Fibroblast of skin of right biceps (primary cell): ENCODE measurements at places on chromosomes 12 and 14.

DNA sequence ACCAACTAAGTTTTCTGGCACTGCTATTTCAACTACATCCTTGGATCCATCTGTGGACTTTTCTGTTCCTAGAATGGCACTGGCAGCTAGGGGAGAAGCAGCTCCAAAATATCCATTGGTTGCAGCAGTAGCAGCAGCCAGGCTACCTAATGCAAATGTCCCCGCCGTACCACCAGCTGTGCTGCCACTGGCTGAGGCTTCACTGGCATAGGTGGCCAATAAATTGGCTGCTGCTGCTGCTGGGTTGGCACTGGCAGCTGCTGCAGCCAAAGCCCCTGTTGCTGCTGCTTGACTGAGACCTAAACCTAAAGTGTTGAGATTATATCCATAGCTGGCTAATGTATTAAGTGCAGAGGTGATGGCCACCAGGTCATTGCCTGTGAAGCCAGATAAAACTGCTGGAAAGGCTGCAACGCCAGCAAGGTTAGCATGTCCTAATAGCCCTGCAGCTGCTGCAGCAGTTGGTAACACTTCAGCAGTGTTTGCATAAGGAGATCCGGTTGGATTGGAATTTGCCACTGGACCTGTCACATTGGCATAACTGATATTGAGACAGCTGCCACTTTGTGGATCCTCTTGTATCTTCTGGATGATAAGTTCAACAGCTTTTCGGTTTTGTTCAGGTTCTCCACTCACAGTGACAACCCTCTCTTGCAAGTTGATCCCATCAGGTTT is 149.5 kb downstream of the NOVA1 start:
- no peak for DNase-seq

DNA sequence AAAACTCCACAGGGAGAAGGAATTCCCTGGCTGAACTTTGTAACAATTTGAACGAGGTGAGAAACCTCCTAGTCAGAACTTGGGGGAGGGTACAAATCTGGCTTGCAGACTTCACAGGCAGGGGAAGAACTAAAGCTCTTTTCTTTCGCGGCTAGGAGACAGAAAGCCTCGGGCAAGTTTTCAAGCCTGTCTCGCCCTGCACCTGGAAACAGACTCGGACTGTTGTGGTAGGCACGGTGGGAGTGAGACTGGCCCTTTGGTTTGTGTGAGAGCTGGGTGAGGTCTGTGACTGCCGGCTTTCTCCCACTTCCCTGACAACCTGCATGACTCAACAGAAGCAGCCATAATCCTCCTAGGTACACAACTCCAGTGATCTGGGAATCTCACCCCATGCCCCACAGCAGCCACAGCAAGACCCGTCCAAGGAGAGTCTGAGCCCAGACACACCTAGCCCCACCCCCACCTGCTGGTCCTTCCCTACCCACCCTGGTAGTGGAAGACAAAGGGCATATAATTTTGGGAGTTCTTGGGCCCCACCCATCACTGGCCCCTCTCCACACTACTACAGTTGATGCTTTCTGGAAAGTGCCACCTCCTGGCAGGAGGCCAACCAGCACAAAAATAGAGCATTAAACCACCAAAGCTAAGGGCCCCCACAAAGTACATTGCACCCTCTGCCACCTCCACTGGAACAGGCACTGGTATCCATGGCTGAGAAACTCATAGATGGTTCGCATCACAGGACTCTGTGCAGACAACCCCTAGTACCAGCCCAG is 102.7 kb upstream of the ST8SIA1 start:
- DNase-seq = no peak

DNA sequence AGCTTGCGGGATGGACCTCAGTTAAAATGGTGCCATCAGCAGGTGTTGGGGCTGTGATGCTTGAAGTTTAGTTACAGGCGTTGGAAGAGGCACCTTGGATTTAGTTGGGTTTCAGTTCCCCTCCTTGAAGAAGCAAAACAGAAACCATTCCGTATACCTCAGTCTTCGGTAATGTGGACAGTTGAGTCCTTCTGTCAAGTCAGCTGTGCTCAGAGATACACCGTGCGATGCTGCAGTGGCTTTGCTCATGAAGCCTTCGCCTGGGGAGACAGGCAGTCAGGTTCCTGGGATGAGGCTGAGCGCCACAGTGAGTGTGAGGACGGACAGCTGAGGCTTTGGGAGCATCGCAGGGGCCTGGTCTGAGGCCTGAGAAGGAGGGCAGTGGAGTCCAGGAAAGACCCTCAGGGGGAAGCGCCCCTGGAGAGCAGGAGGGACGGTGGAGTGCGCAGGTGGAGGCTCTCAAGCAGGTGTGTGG is 7.4 kb downstream of the RAN start:
- DNase-seq = no peak

DNA sequence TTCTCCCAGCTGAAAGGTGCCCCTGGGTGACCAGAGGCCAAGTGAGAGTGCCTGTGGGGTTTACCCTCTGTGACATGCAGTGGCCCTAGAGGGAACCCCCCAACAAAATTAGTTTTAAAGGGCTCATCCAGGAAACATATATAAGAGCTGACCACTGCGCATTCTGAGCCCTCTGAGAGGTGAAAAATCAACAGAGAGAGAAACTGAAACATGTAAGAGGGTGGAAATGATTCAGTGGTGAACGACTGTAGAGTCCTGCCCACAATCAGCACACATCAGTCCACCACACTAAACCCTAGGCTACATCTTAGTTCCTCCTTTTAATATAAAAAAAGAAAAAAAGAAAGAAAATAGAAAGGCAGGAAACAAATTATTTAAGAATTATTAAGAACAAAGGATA is 21.0 kb upstream of the ACSM4 start:
- DNase-seq = no peak

- no peak for DNase-seq
These were observed 735 bp upstream of the OTX2 start for GRCh38 chr14:56810836-56811592.

DNA sequence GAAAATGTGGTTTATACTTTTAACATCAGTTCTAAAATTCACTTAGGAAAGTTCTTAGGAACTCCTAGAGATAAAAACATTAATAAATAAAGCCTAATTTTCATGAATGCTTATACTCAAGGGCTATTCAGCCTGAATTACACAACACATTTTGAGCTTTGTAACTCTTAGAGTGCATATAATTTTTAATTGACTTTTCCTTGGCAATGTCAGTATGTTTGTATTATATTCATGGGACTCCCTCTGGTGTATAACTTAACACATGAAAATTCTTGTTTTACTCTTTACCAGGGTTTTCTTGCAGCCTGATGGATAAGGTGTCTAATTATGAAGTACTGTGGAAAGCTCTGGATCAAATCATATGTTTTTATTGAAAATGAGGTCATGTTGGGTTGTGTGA is 150.6 kb upstream of the HMGA2 start:
- peak; percentile 38 for DNase-seq

GRCh38 chr14:70640938-70641547 is 673 bp upstream of the TTC9 start:
- DNase-seq = no peak

DNA sequence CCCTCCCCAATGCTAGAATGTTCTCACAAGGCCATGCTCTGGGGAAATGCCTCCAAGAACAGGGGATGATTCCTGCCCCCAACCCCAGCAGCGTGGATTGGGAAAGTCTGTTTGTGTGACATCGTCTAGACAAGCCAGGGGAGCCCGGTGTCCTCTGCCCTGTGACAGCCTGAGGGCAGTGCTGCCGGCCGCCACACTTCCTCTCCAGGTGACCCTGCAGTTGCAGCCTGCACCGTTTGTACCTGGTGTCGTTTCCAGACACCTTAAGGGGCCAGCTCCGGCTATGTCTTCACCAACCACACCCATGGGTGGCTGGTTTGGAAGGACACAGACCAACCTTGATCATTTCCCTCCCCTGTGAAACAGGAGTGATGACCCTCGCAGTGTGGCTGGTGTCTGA is 372.6 kb downstream of the BCL11B start:
- no peak for DNase-seq

DNA sequence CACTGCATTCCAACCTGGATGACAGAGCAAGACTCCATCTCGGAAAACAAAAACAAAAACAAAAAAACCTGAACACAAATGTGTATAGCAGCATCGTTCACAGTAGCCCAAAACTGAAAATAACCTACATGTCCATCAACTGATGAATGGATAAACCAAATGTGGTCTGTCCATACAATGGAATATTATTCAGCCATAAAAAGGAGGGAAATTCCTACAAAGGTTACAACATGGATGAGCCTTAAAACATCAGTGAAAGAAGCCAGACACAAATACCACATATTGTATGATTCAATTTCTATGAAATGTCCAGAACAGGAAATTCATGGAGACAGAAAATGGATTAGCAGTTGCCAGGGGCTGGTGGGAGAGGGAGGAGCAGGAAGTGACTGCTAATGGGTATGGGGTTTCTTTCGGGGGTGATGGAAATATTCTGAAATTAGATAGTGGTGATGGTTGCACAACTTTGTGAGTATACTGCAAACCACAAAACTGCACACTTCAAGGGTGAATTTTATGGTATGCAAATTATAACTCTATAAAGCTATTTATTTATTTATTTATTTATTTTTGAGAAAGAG is 4.0 kb downstream of the MYL2 start:
- peak; percentile 76 for DNase-seq

- DNase-seq = peak; percentile 69
These were observed 249.2 kb upstream of the AMIGO2 start for GRCh38 chr12:47328831-47329545.

- DNase-seq = no peak
These were observed 59.0 kb downstream of the FAR2 start for GRCh38 chr12:29208060-29208459.

DNA sequence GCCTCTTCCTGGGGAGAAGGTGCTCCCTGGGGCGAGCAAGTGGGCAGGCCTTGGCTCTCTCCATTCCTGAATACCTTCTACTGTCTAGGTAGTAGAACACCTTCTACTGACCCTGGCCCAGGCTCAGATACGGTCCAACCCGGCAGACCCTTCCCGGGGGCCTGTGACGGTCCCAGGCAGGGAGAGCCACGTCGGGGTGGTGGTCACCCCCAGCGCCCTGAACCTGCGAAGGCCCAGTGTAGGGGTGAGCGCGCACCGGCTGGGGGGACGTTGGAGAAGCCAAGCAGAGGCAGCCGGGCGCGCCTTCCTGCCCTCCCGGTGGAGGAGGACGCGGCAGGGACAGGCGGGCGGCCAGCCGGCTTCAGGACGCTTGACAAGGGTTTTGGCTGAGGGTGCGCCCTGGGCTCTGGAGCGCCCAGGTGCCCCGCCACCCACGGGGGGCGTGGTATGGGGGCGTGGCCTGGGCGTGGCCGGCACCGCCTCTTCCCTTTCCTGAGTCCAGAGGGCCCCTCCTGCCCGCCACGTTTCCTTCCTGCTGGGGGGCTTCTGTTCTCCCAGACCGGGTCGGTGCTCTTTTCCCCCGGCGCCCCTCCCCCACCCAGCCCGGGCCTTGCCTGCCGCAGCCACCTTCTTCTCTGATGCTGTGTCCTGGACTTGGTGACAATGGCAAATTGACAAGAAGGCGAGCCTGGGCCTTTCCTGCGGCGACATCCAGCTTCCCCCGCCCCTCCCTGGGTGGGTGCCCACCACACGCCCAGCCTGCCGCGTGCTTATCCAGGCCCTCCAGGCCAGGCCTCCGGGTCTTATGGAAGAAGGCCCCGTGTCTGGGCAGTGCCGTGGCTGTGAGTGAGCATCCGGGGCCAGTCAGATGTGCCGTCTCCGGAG is 24.5 kb upstream of the PPP1R13B start:
- DNase-seq = peak; percentile 14

DNA sequence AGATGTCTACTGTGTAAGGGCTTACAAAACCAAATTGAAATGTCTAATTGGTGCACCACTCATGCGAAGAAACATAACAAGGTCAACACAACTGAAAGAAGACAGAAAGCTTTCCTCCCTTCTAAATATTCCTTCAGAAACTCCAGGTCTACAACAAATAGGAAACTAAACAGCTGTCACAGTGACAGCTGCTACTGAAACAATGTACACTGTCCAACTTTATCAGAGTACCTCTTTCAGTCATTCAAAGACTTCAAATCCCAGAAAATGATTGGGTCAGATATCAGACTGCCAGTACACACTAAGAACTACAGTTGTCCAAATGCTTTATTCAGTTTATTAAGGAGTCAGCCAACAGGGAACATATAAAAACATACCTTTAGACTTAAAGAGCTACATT is 35.2 kb downstream of the CEP128 start:
- no peak for DNase-seq

DNA sequence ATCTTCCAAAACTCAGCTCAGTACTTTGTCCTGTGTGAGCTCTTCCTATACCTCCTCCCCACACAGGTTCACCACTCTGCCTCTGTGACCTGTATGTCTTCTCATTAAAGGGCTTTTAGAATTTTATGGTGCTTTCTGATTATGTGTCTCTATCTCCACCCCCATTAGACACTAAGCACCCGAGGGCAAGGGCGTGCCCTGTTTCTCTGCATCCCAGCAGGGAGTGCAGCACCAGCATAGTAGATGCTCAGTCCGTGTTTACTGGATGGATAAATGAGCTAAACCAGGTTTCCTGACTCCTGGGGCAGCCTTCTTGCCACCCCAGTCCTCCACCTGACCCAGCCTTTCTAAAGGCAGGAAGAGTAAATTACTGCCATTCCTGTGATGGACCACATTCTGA is 333.8 kb downstream of the CACNA1C start:
- DNase-seq = no peak

DNA sequence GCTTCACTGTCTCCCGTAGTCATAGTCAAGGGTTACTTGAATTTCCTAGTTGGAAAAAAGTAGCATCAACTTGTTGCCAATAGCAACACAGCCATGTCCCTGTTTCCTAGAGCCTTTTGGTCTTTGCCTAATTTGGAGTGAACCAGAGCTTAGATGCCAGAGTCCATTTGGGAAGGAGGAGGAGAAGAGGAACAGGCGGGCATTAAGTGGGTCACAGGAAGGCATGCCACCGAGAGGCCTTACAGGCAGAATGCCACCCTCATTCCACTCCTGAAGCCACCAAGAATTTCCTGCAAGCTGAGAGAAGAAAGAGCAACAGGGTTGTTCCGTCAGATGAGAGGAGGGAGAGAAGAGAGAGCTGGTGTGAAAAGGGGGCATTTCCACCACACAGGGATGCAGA is 339.5 kb downstream of the DPF3 start:
- DNase-seq = no peak

DNA sequence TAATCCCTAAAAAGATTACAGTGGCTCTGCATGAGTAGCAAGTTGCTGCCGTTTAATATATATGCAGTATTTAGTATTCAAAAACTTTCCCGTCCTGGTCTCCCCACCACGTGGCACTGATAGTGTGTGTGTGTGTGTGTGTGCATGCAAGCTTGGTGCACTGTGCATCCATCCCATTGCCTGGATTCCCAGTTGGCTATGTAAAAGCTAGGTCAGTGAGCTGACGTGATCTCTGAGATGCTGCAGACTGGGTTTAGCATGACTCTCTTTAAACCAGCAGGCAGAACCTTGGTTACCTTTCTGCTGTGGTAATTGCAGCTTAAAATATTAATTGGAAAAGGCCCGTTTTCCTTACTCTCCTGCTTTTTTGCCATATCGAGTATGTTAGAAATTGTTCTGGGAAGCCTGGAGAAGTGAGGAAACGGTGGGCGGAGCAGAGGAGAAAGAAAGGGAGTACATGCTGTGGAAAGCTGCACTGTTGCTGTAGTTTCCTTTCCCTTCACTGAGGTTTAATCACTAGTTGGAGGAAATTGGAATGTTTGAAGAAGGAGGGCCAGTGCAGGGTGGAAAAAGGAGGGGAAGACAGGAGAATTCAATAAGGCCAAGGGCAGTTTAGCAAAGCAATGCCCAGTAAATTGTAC is 4.0 kb upstream of the CNTN1 start:
- no peak for DNase-seq

- no peak for DNase-seq
These were observed 25.4 kb downstream of the SVOP start for GRCh38 chr12:108995370-108995992.

- DNase-seq = no peak
These were observed 31.0 kb upstream of the SLC38A1 start for GRCh38 chr12:46299851-46300250.

- DNase-seq = no peak
These were observed 35.5 kb upstream of the LRIG3 start for GRCh38 chr12:58955849-58956248.
